Muscle of leg (tissue), 16 donors: ENCODE measurements at places on chromosomes 3 and 15.
A peak's percentile ranks its signal among the peaks of the same experiment; 100 is the strongest.

DNA sequence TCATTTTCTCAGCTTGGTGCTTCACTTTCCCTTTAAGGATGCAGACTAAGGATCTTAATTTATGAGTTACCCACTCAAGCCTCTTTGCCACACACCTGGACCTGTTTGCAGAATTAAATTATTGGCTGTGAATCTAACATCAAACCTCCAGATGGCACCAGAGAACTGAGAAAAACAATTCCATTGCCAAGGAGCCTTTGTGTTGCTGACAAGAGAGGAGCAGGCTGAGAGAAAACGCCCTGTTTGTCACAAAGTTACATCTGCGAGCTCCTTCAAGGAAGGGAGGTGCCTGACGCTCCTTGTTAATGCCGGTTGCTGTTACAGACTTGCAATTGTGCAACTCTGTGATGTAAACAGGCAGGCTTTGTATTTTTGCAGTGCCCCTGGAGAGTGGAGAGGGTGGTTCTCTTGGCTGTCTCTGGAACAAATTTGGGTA, 36.3 kb upstream of the TMC3 start:
- DNase-seq, result peak; percentile 92

DNA sequence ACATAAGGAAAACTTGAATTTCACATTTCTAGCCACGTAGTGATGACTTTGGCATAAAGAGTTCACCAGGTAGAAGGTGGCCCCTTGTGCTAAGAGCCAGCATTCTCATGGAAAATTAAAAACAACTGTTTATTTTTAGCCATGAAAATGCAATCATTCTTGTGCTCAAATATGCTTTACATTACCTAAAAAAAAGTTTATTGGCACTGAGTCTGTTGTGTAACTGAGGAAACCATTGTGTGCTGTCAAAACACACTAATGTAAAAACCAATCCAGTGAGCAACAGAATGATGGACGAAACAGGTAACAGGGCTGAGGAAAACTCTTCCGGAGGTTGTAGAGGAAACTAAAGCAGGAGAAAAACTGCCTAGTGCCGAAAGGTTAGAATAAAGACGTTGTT, 287.0 kb upstream of the TMC3 start:
- DNase-seq, result peak; percentile 81

DNA sequence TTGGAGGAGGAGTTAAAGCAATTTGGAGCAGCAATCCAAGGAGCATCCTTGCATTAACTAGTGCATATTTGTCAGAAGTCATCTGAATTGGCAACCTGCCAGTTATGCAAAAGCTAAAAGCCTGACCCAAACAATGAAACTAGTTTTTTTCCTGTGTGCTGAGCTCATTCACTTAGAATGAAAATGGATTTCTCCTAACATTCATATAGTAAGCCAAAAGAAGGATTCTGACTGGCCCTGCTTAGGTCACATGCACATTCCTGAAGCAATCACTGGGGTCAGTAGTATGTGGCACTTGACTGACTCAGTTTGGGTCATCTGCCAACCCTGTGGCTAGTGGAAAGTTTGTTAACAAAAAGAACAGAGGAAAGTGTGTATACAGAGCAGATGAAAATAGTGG, 30.5 kb downstream of the OXSM start:
- DNase-seq, result peak; percentile 50

- DNase-seq, result peak; percentile 57
Observed at GRCh38 chr15:70936326-70936725, 43.7 kb downstream of the LRRC49 start.

- no peak for DNase-seq
Observed at GRCh38 chr3:155007729-155008128, 72.4 kb upstream of the MME start.

- DNase-seq, result peak; percentile 25
Observed at GRCh38 chr3:77460326-77460725, 420.4 kb downstream of the ROBO2 start.

- DNase-seq, result peak; percentile 80
Observed at GRCh38 chr3:27590437-27591298, 106.5 kb upstream of the SLC4A7 start.

DNA sequence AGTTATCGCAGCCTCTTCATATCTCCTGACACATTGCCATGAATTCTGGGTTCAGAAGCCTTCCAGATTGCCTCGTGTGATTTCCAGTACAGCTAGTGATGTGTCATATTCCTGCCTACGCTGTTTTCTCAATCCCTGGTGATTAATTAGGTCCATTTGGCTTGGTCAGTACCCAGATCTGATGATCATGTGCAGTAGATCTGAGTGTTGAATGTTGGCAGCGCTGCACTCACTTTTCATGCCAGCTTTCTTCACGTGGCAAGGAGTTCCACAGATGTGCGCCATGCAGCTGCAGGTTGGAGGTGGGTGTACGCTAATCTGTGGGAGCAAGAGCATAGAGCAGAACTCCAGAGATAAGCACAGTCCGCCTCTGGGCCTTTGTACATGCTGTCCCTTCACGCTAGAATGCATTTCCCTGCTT, 86.9 kb upstream of the COL6A5 start:
- DNase-seq, result peak; percentile 60

DNA sequence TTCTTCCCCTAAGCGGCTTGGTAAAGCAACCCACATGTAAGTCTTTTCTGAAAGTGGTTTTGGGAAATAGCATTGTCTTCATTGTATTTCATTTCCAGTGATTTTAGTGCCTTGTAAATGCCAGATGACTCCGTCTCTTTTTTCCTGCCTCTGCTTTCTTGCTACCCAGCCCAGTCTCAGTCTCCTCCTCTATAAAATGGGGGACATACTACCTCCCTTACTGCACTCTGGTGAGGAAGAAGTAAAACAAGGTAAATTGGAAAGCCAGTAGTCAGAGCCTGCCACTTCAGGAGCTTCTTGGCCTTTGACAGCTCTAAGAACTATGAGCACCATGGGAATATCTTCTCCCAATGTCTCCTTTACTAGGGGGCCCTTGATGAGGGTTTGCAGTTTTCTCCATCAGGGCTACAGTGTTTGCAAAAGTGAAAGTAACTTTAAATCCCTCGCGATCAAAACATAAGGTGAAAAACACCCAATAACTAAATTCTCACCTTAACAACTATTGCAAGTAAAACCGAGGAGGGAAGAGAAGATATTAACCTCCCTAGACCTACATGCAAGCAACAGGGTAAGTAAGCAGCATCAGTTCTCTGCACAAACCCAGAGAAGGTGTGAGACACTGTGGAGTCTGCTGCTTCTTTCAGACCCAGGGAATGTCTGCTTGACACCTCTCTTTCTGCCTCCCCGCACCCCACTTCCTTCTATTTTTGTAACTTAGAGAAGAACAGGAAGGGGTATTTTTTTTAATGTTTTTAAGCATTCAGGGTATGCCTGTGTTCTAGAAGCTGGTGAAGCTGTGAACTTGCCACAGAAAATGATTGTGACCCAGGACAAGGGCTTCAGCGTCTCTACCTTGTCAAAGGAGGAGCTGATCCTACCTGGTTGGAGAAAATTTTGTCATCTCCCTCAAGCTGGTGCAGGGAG, 159.1 kb upstream of the EOMES start:
- DNase-seq, result no peak

- no peak for DNase-seq
Observed at GRCh38 chr3:175185903-175186302, 326.8 kb downstream of the NAALADL2 start.

DNA sequence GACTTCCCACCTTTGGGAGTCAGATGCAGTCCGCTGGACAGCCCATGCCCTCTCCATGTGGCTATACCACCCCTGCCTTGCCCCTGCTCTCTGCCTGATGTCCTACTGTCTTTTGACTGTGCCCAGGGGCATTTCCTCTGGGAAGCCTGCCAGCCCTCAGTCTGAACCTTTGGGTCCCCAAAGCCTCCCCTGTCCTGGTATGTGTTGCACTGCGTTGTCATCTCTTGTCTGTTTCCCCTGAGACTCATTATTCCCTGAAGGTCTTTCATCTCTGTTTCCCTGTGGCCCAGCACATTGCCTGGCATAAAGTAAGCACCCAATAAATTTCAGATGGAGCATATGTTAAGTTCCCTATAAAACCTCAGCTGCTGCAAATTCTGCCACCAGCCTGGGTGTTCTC, 236.6 kb upstream of the CTDSPL start:
- no peak for DNase-seq

GRCh38 chr3:127383656-127384179, 95.9 kb upstream of the PRR20G start:
- DNase-seq, result no peak

GRCh38 chr3:8482960-8483665, 18.5 kb upstream of the LMCD1 start:
- DNase-seq, result peak; percentile 94

DNA sequence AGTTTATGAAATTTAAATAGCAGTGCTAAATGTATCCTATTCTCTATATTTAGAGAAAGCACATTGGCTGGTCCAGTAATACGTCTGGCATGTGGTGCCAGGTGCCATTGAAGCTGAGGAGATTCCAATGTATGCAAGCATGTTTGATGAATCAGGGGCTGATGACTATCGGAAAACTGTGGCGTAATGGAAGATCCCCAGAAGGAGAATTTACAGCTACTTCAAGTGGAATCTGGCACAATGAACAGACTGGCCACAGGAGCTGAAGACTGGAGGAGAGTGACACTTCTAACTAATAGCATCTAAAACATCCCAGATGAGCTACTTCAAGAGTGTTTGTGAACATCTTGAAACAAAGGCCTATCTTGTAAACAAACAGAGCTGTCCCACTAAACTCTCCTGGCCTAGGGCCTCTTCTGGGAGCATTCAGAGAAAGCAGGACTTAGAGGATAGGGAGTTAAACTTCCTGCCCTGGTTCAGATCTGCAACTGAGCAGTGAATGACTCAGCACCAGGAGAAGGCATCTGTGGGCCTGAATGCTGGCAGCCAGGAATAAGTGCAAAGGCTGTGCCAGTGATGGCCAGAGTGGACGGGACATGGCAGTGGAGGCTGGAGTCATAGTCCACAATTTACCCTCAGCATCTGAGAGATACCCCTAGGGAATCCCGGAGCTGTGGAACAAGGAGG, 15.2 kb upstream of the ACTC1 start:
- peak; percentile 35 for DNase-seq

GRCh38 chr15:28022181-28022580, 76.9 kb downstream of the OCA2 start:
- DNase-seq, result no peak

DNA sequence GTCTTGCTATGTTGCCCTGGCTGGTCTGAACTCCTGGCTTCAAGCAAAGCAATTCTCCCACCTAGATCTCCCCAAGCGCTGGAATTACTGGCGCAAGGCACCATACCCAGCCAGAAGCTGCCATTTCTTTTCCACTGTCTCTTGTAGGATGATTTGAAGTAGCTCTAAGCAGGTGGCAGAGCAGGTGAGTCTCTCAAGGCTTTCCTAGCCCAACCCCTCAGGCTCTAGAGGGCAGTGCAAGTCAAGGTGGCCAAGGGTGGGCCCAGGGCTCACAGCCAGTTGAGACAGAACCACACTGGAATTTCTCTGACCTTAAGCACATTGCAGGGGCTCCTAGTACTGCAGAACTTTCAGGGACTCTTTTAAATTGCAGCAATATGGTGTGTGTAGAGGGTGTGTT, 15.6 kb upstream of the DAG1 start:
- DNase-seq, result peak; percentile 43
